ENCODE measurements at places on chromosomes 12 and 14.

DNA sequence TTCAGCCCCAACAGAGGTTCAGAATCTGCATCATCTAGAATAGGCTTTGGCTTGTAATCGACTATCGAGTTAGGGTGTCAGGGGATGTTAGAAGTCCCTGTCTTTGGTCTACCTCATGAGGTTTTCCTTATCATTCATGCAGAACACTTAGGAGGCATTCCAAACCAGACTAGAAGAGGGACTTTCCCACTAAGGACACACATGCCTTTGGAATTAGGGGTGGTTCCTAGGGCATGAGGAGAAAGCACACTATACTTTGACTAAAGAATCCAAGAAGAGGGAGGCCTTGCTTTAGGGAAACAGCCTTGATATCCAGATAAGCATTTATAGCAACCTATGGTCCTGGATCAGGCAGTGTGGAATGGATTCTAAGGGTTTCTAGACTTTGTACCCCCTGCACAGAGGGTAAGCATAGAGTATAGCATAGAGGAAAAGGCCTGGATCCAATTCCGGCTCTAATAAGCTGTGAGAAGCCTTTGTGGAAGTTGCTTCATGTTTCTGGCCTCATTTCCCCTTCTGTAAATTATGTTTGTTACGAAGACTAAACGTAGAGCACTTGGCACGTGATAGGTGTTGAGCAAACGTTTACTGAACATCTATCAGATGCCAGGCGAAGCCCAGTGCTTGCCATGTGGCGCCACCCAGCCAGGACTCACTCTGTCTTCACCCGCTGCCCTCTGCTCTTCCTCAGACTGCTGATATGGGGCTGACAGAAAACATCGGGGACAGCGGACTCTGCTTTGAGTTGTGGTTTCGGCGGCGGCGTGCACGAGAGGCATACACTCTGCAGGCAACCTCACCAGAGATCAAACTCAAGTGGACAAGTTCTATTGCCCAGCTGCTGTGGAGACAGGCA, 13.2 kb downstream of the ZNF219 start:
- no peak for DNase-seq

- DNase-seq = peak; percentile 32
Measured at GRCh38 chr12:48857278-48857994, 5.5 kb upstream of the DDX23 start.

- DNase-seq = peak; percentile 8
Measured at GRCh38 chr14:75470238-75470797, 42.5 kb downstream of the JDP2 start.

- DNase-seq = no peak
Measured at GRCh38 chr14:68076451-68076850, 256.9 kb downstream of the RAD51B start.

DNA sequence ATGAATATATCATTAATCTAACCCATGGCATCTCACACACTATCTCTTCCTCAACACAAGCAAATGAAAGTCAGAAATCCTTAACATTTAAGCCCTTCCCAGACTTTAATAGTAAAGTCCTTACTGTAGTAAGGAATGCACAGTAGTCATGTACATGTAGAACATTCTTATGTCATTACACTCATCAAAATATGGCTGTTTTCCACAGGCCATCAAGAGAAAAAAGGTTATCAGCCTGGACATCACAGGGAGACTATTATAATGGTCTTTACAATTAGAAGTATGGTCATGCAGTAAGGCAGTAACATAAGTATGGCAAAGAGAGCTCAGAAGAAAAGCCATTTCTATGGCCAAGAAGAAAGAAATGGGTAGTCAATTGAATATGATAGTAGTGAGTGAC, 121.2 kb downstream of the SLC6A15 start:
- no peak for DNase-seq

DNA sequence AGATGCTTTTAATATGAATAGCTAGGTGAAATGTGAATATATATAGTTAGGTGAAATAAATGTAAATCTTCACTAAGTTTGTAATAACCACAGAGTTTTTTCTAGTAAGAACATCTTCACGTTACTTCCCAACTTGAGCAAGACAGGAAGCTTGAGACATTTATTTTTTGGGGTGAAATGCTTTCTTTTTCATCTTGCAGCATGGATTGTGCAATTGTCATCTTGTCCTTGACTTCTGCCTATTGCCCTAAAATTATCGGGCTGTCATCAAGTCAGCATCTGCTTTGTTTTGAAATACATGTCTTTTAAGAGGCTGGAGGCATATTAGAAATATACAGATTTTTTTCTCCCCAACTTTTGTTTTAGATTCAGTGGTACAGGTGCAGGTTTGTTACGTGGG, 433.9 kb downstream of the PCNX1 start:
- DNase-seq = no peak

DNA sequence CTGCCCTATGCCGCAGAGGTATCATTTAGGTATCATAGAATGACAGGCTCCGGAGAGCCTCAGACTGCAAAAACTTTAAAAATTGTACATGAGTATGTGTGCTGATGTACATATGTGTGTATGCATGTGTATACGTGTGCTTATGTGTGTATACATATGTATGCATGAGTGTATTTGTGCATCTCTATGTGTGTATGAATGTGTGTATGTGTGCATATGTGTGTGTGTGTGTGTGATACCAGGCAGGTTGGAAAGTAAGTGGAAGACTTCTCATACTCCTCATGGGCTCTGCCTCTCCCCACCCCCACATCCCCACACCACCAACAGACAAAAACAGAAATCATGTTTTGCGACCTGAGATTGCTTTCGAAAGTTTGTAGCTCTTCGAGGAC, 621 bp upstream of the TMEM117 start:
- DNase-seq = no peak

- no peak for DNase-seq
Measured at GRCh38 chr14:67453575-67454300, 34.8 kb downstream of the TMEM229B start.

GRCh38 chr12:84641940-84642545, 270.6 kb downstream of the SLC6A15 start:
- DNase-seq = no peak
